ENCODE measurements at places on chromosomes 5 and 9. TPM values are rescaled to one million over a fixed set of nuclear protein-coding genes. Genes with fewer than 3 reads are reported as not detected.

- DNase-seq = peak; percentile 56
Measured at GRCh38 chr5:17304282-17304681, 86.9 kb downstream of the BASP1 start.

DNA sequence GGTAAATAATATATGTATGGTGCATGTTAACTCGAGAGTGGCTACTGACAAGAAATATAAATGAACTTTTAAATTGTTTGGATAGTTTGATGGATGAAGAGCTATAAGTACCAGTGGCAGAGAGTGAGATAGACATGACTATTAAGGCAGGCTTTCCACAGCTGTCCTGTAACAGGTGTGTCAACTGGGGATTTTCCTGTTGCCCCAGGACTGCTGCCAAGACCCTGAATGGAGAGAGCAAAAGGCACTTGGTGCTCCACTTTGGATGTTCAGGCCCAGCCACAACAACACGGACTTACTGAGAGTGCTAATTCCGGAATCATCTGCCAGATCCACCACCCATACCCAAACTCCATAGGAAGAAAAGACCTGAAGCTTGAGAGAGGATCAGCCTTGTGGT is 215.1 kb downstream of the SEC61B start:
- DNase-seq = no peak

- DNase-seq = peak; percentile 59
Measured at GRCh38 chr5:68680366-68680765, 413.4 kb upstream of the SLC30A5 start.

- no peak for DNase-seq
Measured at GRCh38 chr5:168992687-168993086, 308.3 kb downstream of the SLIT3 start.

The CDKN2B-AS1 gene
- 6.4 TPM for total RNA-seq

Measured in fibroblast of the aortic adventitia (primary cell).